ENCODE measurements at places on chromosomes 11 and 22. TPM values are rescaled to one million over a fixed set of nuclear protein-coding genes. Genes with fewer than 3 reads are reported as not detected.

The TRIM6 gene
- 2.8 TPM for total RNA-seq

The PRG2 gene
- 0.08 TPM for total RNA-seq

The FAM111B gene
- 2.3 TPM for total RNA-seq

The GTSE1 gene
- total RNA-seq: 3.3 TPM

The LIN7C gene
- total RNA-seq: 31.8 TPM

The SLC15A3 gene
- total RNA-seq: 0.78 TPM

The NEFH gene
- 0.31 TPM for total RNA-seq

The NLRP14 gene
- 0.04 TPM for total RNA-seq

The NXPE1 gene
- total RNA-seq: not detected

The SLC7A4 gene
- 0.47 TPM for total RNA-seq

The PTPN5 gene
- total RNA-seq: not detected

The GGTLC3 gene
- total RNA-seq: not detected

The FOLR2 gene
- not detected for total RNA-seq

The RCOR2 gene
- 0.23 TPM for total RNA-seq

The MTMR3 gene
- total RNA-seq: 14.5 TPM

The TBX10 gene
- total RNA-seq: not detected

The NXPE2 gene
- not detected for total RNA-seq

The CARD18 gene
- 0.19 TPM for total RNA-seq

The VSTM5 gene
- under 0.01 TPM for total RNA-seq

The SLC5A4 gene
- not detected for total RNA-seq
